ENCODE measurements at places on chromosomes 7 and 10.

DNA sequence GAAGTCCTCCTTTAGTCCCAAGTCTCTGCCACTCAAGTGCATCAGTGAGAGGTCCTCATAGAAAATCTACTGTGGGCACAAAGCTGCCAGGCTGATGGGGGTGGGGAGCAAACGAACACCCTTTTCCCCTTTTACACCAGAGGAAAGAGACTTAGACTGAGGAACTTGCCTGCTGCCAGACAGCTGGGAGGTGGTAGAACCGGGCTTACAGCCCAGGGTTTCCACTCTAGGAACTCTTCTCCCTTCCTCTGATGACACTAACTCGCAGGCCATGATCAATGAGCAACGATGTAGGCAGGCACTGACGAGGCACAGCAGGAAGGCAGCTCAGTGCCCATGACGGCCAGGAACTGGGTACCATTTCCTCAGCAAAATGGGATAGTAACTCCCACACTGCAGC lies 11.0 kb upstream of the SH2D4B start:
- no peak overlapping the region for H3K4me3 ChIP-seq
- H3K4me1 ChIP-seq, result peaks cover 5% of the 10 kb centered on the region
- DNase-seq, result no peak

- H3K36me3 ChIP-seq, result no peaks in the 10 kb centered on the region
- H3K4me3 ChIP-seq, result no peak overlapping the region
- no peak overlapping the region for H3K27ac ChIP-seq
- H3K27me3 ChIP-seq, result no peaks in the 10 kb centered on the region
Measured at GRCh38 chr10:1160561-1161314, 104.6 kb downstream of the WDR37 start.

DNA sequence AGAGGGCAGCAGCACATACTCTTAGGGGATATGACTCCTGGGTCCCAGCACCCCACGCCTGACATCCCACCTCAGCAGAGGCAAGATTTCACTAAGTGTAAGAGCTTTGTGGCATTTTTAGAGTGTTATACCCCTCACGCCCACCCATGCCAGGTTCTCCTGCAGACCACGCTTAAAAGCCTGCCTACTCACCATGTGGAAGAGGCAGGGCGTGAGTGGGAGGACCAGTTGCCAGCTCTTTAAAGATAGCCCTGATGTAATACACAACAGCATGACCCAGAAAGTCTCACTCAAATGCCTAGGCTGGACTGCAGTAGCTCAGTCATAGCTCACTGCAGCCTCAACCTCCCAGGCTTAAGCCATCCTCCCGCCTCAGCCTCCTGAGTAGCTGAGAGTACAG lies 44.4 kb upstream of the CELF2 start:
- H3K36me3 ChIP-seq, result no peaks in the 10 kb centered on the region
- no peak for DNase-seq
- no peaks in the 10 kb centered on the region for H3K27me3 ChIP-seq
- no peak overlapping the region for H3K4me3 ChIP-seq

DNA sequence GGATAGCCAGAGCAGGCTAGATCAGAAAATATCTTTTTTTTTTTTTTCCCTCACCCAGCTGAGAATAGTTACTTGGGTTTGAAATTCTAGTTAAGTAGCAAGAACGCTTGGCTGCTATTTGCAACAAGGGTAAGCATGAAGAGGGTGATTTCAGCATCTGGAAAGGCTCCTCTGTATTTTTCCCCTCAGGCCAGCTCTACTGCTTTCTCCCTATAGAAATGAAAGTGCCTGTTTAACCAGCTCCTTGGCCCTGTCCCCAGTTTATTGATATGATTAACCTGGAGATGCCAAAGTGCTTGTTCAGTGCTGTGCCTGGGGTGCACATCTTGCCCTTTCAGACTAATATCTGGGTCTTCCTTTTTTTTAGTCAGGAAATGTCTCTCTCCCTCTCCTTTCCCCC lies 37.1 kb downstream of the AP3M1 start:
- H3K27ac ChIP-seq, result no peak overlapping the region
- H3K27me3 ChIP-seq, result no peaks in the 10 kb centered on the region
- H3K36me3 ChIP-seq, result no peaks in the 10 kb centered on the region

GRCh38 chr7:80623503-80624252 lies 14.8 kb upstream of the CD36 start:
- H3K27me3 ChIP-seq, result no peaks in the 10 kb centered on the region
- DNase-seq, result no peak
- H3K4me3 ChIP-seq, result no peak overlapping the region
- H3K36me3 ChIP-seq, result no peaks in the 10 kb centered on the region
- H3K27ac ChIP-seq, result no peak overlapping the region
- no peaks in the 10 kb centered on the region for H3K4me1 ChIP-seq

- no peaks in the 10 kb centered on the region for H3K4me1 ChIP-seq
- H3K4me3 ChIP-seq, result no peak overlapping the region
- H3K27ac ChIP-seq, result no peak overlapping the region
Measured at GRCh38 chr7:1677206-1678080, 7.4 kb downstream of the ELFN1 start.

GRCh38 chr7:130395421-130395820 lies 15.1 kb downstream of the CPA1 start:
- no peak overlapping the region for H3K27ac ChIP-seq
- DNase-seq, result no peak
- no peak overlapping the region for H3K4me3 ChIP-seq

- no peaks in the 10 kb centered on the region for H3K36me3 ChIP-seq
- peaks cover 3% of the 10 kb centered on the region for H3K4me1 ChIP-seq
- H3K27ac ChIP-seq, result peak overlapping the region; percentile 99
- H3K4me3 ChIP-seq, result peak overlapping the region; percentile 82
Measured at GRCh38 chr7:106283501-106283830, 1.3 kb downstream of the NAMPT start.

- DNase-seq, result no peak
- H3K4me3 ChIP-seq, result no peak overlapping the region
- no peaks in the 10 kb centered on the region for H3K27me3 ChIP-seq
- H3K27ac ChIP-seq, result peak overlapping the region; percentile 5
- H3K36me3 ChIP-seq, result no peaks in the 10 kb centered on the region
Measured at GRCh38 chr7:137981668-137982067, 20.2 kb downstream of the CREB3L2 start.

- no peak overlapping the region for H3K27ac ChIP-seq
- H3K27me3 ChIP-seq, result no peaks in the 10 kb centered on the region
- no peak for DNase-seq
- peaks cover 13% of the 10 kb centered on the region for H3K4me1 ChIP-seq
- no peak overlapping the region for H3K4me3 ChIP-seq
Measured at GRCh38 chr10:593016-593415, 96.5 kb downstream of the DIP2C start.

- H3K27me3 ChIP-seq, result no peaks in the 10 kb centered on the region
- H3K4me1 ChIP-seq, result peaks cover 4% of the 10 kb centered on the region
- no peaks in the 10 kb centered on the region for H3K36me3 ChIP-seq
- H3K4me3 ChIP-seq, result no peak overlapping the region
- H3K27ac ChIP-seq, result no peak overlapping the region
Measured at GRCh38 chr10:70551466-70551865, 51.1 kb downstream of the PRF1 start.

DNA sequence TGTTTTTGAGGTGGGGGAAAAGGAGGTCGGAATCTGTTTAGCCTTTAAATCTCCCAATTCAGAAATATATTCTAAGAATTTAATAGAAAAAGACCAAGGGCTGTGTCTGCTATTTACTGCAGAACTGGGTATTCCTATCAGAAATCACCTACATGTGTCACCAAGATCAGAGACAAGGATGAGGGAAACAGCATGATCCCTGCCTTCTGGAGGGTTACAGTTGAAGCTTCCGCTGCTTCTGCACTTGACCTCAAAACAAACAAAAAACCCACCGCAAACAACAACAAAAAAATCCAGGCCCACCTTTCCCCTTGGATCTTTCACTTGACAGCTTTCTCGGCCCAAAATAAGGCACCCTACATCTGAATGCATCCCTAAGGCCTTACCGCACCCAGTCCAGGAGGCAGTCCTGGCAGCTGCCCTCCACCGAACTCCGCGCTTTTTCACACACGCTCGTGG lies 750 bp upstream of the CDK14 start:
- peak overlapping the region; percentile 25 for H3K27ac ChIP-seq
- DNase-seq, result no peak
- no peaks in the 10 kb centered on the region for H3K4me1 ChIP-seq
- H3K36me3 ChIP-seq, result no peaks in the 10 kb centered on the region

GRCh38 chr10:5434017-5434753 lies 21.8 kb downstream of the NET1 start:
- no peaks in the 10 kb centered on the region for H3K36me3 ChIP-seq
- no peaks in the 10 kb centered on the region for H3K27me3 ChIP-seq
- H3K4me1 ChIP-seq, result no peaks in the 10 kb centered on the region
- no peak overlapping the region for H3K27ac ChIP-seq
- DNase-seq, result no peak

- no peak overlapping the region for H3K27ac ChIP-seq
- no peaks in the 10 kb centered on the region for H3K4me1 ChIP-seq
- no peaks in the 10 kb centered on the region for H3K36me3 ChIP-seq
- peak; percentile 14 for DNase-seq
Measured at GRCh38 chr7:46468753-46469356, 547.8 kb upstream of the IGFBP3 start.

DNA sequence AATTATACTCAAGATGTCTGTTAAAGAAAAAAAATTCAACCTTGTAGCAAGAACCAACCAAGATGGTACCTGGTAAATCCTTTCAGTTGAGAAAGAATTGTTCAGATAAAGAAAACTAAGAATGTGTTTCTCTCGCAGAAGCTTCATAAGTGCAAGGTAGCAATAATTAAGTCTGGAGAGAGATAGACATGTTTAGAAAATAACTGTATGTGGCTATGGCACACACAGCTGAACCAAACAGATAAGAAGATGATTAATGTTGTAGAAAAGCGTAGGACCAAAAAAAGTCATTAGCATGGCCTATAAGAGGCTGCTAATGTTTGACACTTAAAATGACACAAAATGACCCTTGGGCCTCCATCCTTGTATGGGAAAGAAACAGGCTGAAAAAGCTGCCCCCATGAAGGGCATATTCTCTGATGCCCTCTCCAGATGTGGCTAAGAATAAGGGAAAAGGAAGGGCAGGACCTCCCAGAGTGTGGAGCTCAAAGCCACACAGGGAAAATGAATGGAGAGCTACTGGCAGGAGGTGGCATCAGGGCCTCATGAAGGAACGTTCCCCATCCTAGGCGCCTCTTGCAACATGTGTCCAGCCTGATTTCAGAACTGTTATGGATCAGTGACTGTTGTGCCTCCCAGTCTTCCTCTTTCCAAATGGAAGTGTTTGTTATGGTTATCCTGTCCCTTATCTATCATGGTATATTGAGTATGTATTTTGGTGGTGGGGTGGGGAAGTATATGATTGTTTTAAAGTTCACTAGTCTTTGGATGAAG lies 30.7 kb downstream of the TLL2 start:
- H3K4me3 ChIP-seq, result no peak overlapping the region
- DNase-seq, result no peak
- no peak overlapping the region for H3K27ac ChIP-seq
- H3K36me3 ChIP-seq, result no peaks in the 10 kb centered on the region
- no peaks in the 10 kb centered on the region for H3K27me3 ChIP-seq
- H3K4me1 ChIP-seq, result no peaks in the 10 kb centered on the region

DNA sequence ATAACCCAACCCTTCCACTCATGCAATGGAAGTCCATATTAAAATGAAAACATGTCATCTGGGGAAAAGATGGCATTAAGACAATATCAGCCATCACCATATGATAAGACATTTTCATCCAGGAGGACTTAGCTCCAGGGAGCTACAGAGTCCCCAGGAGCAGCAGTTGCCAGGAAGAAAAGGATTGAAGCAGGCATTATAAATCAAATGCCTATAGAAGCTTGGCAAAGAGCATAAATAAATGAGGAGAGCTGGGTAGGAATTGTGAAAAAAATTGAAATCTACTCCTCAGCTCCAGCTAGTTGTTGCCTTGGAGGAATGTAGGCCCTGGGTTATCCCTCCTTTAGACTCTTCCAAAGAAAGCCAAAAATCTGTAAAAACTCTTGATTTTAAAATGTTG lies 42.5 kb downstream of the FAM13C start:
- H3K4me3 ChIP-seq, result no peak overlapping the region
- no peak for DNase-seq
- H3K27ac ChIP-seq, result no peak overlapping the region
- H3K4me1 ChIP-seq, result peaks cover 51% of the 10 kb centered on the region

GRCh38 chr7:79997345-79997744 lies 137.3 kb upstream of the GNAI1 start:
- no peaks in the 10 kb centered on the region for H3K27me3 ChIP-seq
- no peak for DNase-seq
- H3K27ac ChIP-seq, result no peak overlapping the region
- H3K4me3 ChIP-seq, result no peak overlapping the region

- H3K4me3 ChIP-seq, result no peak overlapping the region
- no peaks in the 10 kb centered on the region for H3K36me3 ChIP-seq
- no peak overlapping the region for H3K27ac ChIP-seq
- no peaks in the 10 kb centered on the region for H3K4me1 ChIP-seq
- no peaks in the 10 kb centered on the region for H3K27me3 ChIP-seq
- no peak for DNase-seq
Measured at GRCh38 chr7:115574681-115575291, 455.8 kb downstream of the TFEC start.

DNA sequence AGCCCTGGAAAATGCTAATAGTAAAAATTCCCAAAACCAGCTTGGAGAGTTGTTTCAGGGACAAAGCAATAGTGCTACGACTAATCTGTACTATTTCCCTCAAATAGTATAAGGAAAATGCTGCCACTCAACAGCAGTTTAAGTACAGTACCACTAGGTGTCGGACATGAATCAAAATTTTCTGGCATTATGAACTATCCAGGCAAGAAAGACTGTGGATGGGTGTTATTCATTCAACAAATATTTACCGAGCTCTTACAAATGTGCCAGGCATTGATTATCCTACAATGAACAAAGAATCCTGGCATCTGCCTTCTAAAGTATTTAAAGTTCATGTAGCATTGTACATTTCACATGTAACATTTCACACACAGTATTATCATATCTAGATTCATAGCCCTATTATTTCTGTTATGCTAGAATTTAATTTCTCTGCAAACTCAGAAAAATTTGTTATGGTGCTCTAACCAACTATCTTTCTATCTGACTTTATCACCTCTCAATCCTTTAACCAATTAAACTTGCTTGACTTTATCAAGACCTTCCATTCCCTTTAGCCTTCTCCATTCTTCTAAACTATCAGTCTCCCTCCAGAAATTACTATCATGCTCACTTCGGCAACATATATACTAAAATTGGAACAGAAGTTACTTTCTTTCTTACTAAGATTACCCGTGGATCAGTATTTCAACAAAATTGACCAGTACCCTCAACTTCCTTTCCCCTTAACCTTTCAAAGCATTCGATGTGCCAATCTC lies 80.6 kb downstream of the ARHGAP21 start:
- no peaks in the 10 kb centered on the region for H3K27me3 ChIP-seq
- H3K4me3 ChIP-seq, result no peak overlapping the region
- H3K4me1 ChIP-seq, result no peaks in the 10 kb centered on the region

DNA sequence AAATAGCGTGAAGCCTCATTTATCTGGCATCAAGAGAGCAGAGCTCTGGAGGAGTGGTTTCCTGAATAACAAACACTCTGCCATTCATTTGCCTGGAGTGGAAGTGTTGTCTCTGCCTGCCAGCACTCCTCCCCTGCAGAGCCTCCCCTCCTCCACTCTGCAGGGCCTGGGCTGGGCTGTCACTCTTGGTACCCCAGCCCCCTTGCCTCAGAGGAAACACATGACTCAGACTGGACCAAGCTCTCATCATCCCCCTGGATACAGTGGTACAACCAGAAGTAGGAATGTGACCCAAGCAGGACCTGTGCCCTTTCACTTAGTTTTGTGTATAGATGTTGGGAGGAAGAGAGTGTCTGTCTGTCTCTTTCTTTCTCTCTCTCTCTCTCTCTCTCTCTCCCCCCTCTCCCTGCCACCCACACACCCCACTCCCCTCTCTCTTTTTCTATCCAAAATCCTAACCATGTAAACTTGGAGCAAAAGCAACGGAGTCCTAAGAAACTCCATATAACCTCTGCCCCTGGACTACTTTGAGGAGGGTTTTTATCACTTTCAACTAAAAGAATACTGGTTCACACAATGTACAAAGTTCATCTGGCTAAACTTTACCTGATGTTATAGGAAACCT lies 43.9 kb downstream of the DOCK4 start:
- H3K27ac ChIP-seq, result no peak overlapping the region
- no peaks in the 10 kb centered on the region for H3K27me3 ChIP-seq
